ENCODE measurements at places on chromosomes 4 and X.

DNA sequence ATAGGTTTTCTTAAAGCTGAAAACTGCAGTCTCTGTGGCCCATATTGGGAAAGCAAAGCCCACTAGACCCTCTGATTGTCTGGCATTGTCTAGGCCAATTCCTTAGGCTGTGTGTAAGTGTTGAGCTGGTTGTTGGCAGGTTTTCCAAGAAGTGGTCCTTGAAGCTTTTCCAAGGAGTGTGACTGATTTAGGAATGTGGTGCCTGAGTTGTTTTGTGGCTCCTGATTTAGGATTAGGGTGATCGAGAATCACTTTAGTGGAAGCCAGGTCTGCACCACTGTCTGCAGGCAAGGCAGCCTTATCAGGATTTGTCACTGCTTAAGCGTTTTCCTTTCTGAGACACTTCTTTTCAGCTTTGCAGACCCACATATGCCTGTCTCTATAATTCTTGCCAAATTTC is 339.0 kb upstream of the DDX53 start:
- DNase-seq = no peak

DNA sequence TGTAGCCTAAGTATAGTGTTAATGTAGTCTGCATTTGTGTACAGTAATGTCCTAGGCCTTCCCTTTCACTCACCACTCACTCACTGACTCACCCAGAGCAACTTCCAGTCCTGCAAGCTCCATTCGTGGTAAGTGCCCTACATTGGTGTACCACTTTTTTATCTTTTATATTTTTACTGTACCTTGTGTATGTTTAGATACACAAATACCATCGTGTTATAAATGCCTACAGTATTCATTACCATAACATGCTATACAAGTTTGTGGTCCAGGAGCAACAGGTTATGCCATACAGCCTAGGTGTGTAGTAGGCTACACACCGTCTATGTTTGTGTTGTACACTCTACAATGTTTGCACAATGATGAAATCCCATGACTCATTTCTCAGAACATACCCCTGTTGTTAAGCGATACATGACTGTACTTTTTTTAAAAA is 15.4 kb downstream of the TSPAN5 start:
- no peak for DNase-seq

GRCh38 chr4:34158878-34159277 is 2085.4 kb downstream of the ARAP2 start:
- no peak for DNase-seq

GRCh38 chr4:108072300-108072699 is 82.6 kb downstream of the HADH start:
- no peak for DNase-seq

DNA sequence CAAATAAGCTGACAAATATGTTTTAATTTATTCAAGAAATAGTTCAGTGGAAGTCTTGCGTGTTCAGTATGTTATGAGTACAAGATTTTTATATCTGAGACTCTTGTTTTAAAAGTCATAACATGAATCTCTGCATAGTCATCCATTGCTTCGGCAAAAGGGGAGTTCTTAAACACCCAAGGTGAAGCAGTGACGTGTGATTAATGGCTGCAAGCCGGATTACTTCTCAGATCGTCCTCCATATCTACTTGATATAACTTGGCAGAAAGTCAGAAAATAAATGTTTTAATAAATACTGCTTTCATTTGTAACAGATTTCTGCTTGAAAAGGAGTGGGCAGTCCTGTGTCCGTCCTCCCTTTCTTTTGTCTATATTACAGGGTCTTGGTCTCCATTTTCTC is 64.6 kb upstream of the IL15 start:
- no peak for DNase-seq

DNA sequence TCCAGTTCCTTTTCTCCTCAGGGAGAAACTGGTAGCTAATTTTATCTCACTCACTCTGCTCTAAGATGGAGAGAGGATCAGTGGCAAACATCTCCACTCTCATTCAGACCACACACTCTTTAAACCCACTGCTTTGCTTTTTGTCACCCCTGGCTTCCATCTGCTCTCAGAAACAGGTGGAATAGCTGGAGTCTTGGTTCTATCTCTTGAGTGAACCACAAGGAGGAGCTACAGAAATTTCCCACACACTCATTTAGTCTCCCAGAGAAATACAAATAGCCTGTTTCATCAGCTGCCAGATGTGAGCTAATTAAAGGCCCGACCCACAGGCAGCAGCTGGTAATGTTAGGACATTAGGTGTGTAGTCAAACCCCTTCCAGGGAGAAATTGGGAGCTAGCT is 96.6 kb downstream of the STPG2 start:
- DNase-seq = no peak

GRCh38 chr4:145815626-145816025 is 123.0 kb downstream of the ZNF827 start:
- no peak for DNase-seq

- no peak for DNase-seq
Observed at GRCh38 chr4:75530556-75531322, 16.5 kb downstream of the THAP6 start.

DNA sequence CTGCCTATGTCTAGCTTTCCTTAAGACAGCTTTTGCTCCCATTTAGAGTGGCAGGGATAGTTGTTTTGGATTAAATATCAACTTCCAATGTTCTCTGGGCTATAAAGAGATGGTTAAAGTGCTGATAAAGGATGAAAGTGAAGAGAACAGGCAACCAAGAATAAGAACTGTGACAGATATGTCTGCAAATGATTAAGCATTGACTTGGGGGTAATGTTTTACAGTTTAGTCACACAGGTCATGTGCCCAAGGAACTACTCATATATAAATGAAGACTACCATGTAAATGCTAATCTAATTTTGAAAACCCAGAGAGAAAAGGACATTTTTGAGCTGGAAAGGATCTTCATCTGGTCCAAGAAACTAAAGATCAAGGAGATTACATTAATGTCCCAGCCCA is 42.1 kb downstream of the RBMX2 start:
- no peak for DNase-seq

DNA sequence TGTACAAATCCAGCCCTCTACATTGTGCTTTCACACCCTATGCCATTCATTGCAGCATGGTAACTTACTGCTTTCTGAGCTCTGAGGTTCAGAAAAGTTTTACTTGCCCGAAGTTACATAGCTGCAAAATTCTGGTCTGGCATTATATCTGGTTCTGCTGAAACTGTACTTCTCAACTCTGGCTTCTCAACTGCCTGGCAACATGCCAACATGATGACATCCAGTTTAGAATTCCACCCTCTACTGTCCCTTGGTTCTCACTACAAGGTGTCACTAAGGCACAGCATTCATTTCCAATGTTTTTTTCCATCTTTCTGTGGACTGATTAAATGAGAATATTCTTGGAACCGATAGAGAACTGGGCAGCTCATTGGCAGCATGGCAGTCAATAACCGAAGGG is 242.9 kb upstream of the PRPS2 start:
- DNase-seq = no peak

- no peak for DNase-seq
Observed at GRCh38 chr4:88600176-88600838, 8.0 kb downstream of the HERC3 start.

- no peak for DNase-seq
Observed at GRCh38 chr4:20394512-20394911, 142.8 kb downstream of the SLIT2 start.

DNA sequence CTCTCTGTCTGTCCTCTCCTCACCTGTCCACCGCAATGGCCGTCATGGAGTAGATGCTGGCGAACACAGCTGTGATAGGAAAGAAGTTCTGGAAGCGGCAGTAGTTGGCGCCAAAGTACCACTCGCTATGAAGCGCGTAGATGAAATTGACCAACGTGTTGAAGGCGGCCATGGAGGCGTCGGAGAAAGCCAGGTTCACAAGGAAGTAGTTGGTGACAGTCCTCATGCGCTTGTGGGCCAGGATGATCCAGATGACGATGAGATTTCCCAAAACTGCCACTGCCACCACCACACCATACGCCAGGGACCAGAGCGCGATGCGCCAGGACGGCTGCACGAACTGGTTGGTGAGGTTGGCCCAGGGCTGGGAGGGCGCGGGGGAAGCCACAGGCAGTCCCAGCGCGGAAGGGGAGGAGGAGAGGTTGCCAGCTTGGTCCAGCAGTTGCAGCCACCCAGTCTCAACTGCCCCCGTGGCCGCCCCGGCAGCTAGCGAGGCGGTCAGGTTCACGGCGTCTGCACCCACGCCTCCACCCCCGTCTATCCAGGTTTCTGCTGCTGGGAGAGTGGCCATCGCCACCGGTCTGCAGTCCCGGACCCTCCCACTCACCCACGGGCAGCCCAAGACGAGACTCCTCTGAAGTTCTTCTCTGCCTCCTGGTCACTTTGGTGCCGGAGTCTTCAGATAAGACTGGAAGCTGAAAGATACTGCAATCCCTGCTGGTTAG is 518 bp downstream of the TACR3 start:
- no peak for DNase-seq

GRCh38 chrX:69379412-69379811 is 124.7 kb upstream of the NALF2 start:
- no peak for DNase-seq

DNA sequence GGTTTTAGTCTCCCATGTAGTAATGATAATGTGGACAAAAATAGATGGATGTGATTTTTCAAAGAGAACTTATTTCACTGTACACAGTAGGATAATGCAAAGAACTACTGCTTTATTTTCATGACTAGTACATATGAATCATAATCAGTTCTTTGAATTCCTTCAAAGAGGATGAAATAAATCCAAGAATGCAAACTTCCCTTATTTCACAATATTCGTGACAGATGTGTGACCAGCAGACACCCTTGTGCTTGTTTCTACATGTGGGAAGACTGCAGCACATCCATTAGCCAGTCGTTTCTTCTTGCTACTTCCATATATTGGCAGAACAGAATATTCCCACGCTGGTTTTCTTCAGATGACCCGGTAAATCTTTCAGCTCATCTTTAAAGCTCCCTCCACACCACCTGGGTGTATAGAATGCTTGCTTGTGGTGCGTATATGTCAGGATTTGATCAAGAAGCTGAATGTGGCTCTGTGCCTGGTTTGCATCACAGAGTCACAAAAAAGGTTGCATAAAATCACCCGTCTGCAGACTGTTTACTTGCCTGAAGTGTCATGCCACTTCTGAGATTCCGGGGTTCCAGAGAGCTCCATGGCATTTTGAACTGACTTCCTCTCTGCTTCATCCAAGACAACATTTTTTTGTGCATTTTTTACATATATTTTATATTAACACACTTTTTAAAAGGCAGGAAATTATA is 47.7 kb upstream of the FAT4 start:
- no peak for DNase-seq

DNA sequence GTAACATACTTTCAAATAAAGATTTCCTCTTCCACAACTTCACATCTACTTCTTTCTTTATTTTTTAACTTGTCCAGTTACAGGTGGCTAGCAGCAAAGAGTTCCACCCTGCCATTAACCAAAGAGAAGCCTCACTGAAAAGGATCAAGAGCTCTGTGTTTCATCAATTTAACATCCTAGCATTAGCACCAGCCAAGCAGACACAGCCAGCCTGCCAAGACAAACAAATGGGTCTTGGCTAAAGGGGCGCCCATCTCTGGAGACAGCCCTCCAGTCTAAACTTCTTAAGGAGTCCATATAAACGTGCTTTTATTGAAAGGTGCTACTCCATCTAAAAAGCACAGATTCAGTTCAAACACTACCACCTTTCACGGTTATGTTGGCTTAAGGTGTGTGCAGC is 105.3 kb downstream of the ADAMTS3 start:
- DNase-seq = no peak

- no peak for DNase-seq
Observed at GRCh38 chrX:70176938-70177533, at the start of gene DGAT2L6. Gene DGAT2L6 (plus strand): TSS chrX:70177483. CDS start chrX:70177583, 100 bp downstream.

DNA sequence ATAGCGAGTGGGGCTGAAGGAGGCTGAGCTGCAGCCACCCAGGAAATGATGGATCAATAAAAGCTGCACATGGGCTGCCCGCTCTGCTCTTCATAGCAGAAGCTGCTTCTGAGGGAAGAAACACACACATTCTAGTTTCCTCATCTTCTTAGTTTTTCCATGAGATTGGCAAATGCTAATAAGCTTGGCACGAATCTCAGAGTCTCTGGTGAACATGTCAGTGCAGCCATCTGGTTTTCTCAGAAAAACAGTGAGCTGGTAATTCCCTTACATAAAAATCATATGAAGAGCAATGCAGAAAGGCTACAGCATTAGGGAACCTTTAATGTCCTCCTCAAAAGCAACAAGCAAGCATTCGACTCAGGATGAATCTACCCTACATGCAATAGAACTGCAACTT is 69.9 kb downstream of the GATB start:
- no peak for DNase-seq

DNA sequence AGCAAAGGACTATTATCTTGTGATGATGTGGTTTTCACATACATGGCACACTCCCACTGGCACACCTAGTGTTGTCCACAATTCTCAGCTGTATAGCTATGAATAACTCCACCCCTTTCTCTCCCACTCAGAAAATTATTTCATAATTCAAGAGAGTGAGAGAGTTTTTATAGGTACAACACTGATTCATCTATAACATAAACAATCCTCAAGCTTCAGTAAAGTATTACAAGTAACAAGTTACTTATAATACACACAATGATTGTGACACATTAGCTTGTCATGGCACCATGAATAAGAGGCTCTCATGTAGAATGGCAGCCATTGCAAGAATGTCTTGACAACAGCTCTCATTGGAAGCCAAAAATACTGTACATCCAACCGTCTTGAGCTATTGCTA is 43.9 kb downstream of the RAB40A start:
- DNase-seq = no peak

DNA sequence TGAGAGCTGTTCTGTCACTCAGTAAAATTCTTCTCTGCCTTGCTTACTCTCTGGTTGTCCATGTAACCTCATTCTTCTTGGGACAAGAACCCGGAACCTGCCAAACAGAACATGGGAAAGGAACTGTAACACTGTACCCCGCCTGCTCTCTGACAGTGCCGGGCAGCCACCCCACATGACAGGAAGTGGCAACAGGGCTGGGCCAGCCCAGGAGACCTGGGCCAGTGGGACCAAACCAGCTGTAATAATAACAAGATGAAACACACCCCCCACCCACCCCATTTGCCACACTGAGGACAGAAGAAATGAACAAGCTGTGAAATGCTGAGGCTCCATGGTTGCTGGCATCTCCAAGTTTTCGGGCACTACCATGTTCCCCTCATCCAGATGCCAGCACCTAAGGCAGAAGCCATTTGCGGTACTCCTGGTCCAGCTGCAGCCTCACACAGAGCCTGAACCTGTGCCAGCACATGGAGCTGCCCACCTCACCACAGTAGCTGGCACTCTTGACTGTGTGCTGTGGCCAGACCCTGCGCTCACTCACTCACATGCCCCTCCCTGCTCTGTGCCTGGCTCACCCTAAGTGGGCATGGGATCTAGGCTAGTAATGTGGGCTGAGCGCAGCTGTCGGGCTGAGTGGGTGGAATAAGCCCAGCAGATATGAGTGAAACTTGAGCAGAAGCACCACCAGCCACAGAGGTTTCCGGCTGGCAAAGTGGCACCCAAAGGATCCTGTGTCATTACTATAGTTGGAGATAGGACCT is 126.2 kb upstream of the UGT8 start:
- DNase-seq = no peak

GRCh38 chr4:158870282-158870625 is 101.4 kb downstream of the FNIP2 start:
- no peak for DNase-seq

- DNase-seq = no peak
Observed at GRCh38 chrX:150869450-150869849, 29.0 kb downstream of the CD99L2 start.

- no peak for DNase-seq
Observed at GRCh38 chr4:3644849-3645627, 112.8 kb upstream of the LRPAP1 start.

- no peak for DNase-seq
Observed at GRCh38 chrX:38363046-38363445, 10.6 kb downstream of the OTC start.

All from stimulated activated CD4-positive, alpha-beta T cell treated with anti-CD3 and anti-CD28 coated beads, TNF-alpha, amount 100 ng/mL, for 1 hour (primary cell).